Pulmonary artery endothelial cell (primary cell): ENCODE measurements at places on chromosomes 6 and 20. TPM values are rescaled to one million over a fixed set of nuclear protein-coding genes. Genes with fewer than 3 reads are reported as not detected.

- DNase-seq = peak; percentile 50
These were observed 283.7 kb downstream of the ESR1 start for GRCh38 chr6:152091201-152091600.

The VGLL2 gene
- not detected in 2 replicates for total RNA-seq

DNA sequence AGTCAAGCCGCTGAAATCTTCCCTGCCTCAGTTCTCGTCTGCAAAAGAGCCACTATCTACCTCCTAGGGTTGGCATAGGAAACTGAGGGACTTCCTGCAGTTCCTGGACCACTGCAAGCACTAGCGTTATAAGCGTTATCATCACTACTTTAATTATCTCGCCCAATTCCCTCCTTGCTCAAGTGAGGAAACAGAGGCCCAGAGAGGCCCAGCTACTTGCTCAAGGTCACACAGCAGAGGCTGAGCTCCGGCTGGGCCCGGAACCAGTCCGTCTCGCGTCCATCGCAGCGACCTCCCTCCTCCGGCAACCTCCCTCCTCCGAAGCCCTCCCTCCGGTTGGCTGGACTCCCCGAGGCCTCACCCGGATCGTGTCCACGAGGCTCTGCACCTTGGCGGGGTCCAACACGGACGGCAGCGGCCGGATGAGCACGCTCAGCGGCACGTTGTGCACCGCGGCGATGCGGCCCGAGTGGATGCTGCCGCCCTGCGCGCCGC, 338 bp downstream of the SRXN1 start:
- no peak for DNase-seq

DNA sequence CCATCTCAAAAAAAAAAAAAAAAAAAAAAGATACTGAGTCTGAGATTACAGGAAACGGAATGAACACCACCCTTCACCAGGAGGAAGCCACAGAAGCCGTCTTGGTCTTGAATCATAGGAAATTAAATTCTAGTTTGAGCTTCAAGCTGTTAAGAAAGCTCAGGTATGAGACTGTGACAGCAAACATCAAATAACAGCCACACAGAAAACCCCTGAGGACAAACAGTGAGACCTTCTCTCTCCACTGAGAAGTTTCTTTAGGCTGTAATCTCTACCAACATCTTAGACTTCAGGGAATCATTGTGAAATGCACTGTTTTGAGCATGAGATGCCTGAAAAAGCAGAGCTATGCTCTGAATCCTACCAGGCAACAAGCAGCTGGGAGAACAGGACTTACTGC, 30.8 kb downstream of the PDE10A start:
- no peak for DNase-seq

DNA sequence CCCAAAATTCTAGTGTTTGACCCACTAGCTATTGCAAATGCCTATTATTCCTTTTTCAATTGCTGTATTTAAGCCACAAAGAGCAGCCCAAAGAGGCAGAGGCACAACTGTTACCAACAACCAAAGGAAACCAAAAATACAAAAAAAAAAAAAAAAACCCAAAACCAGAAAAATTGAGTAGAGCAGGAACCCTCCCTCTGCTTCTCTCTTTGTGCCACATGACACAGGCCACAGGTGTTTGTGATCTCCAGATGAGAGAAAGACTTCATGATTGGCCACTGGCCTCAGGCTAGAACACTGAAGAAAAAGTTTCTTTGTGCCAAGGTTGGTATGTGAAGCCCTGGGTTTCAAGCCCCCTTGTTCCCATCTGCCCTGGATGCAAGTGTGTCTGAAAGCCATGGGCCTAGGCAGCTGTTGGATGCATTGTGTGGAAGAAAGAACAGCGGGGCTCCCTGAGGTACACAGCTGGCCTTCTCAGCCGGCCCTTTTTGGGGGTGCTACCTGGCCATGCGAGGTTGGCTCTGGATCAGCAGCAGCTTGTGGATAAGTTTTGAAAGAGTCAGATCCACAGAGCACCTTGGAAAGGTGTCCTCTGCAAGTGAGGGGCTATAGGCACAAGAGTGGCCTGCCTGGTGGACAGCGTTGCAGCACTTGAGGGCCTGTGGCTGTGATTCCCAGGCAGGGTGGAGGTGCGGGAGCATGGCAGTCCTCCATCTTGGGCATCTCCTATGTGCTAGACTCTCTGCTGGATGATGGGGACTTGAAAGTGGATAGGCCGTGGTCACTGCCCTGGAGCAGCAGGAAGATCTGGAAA, 204.5 kb downstream of the ZDHHC14 start:
- DNase-seq = no peak

GRCh38 chr6:107318100-107318736, 141.1 kb downstream of the PDSS2 start:
- no peak for DNase-seq

DNA sequence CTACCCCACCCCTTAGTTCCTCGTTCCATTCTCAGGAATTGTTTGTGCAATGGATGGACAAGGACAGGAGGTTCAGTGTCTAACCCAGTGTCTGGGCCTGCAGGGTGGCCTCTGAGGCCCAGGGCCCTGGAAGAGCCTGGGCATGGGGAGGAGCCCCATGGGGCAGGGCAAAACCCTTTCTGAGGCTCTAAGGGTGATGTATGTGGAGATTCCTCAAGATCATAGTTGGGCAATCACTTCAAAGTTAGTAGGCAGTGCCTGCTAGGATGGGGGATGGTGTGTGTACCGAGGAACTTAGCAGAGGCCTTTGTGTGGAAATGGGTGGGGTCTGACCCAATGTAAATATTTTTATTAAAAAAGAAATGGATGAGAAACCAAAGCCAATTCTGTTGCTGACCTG, 6.7 kb upstream of the C2 start:
- no peak for DNase-seq

DNA sequence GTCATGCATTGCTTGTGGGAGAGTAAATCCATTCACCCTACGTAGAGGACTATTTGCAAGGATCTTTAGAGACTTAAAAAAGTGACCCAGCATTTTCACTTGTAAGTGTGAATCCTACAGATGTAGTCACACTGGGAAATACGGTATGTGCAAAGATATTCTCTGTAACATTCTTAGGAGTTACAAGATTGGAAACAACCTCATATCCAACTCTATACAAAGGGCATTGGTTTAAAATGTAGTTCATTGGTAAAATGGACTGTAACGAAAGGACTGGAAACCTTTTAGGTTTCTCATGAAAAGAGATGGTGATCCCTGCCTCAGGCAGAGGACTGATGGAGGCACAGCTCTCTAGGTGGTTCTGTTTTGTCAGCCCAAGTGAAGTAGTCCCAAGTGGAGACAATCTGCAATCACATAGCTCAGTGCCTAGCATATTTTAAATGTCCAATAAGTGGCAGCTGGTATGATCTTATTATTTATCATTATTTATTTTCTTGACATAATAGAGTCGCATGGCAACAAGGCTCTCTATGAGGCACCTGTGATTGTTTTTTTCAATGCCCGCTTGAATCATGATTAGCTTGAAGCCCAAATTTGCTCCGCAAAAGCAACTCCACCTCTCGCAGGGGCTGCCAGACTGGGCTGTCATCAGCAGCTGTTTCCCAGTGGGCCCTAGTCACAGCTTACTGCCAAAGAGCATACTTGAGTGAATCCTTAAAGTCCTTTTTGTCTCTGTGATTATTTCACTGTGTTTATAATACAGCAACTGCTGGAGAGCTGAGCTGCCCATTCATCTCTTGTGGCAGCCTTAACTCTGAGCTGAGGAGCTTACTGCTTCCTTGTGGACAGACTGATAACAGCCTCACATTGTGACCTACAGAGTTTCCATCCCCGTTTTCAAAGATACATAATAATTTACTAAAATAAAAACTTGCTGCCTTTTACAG, 19.8 kb upstream of the ENPP1 start:
- no peak for DNase-seq

GRCh38 chr20:25042531-25043498, 15.1 kb downstream of the ACSS1 start:
- DNase-seq = no peak

DNA sequence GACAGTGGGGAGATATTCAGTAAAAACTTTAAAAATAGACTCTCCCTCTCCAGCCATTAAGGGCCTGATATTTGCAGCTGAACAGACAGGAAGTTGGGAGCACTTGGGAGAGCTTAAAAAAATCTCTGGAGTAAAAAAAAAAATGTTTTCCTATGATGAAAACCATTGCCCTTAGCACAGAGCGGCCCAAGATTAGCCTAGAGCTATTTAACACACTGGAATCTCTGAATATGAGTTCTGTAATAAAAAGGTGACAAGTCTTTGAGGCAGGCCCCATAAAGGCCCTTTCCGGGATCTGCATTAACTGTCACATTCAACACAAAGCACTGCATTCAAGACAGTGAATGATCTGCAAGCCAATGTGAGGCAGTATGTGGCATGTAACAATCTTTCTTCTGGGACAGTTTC, 393.7 kb downstream of the ZFAND3 start:
- no peak for DNase-seq

GRCh38 chr6:117674503-117674902, 766 bp upstream of the NUS1 start:
- no peak for DNase-seq

DNA sequence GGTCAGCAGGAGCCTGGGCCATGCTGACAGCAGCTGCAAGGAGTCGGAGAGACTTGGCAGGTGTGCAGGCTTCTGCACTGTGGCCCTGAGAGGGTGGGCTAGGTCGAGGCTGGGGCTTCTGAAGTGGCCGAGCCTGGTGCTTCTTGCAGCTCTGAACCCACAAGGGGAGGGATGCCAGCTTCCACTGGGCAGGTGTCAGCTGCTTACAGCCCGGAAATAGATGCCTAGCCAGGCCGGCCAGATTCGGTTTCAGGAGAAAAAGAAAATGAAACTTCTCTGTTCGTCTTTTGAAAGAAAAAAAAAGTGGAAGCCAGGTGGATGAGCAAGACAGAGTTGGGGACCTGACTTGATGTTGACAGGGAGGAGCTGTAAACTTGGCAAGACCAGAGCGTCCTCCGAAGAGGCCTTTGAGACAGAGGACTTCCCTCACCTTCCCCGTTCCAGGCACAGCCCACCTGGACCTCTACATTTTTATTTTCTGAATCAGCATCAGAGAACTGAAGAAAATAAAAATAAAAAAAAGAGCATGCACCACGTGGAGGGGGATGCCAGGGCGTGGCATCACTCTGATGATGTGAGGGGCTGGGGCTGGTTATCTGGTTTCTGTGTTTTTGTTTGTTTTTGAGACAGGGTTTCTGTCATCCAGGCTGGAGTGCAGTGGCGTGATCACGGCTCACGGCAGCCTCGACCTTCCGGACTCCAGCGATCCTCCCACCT, at the start of gene ZBP1:
TSS of gene ZBP1 (minus strand) at position 153 of the 717 bp plus-strand sequence. CDS start at position 22, 131 bp downstream.
- no peak for DNase-seq

DNA sequence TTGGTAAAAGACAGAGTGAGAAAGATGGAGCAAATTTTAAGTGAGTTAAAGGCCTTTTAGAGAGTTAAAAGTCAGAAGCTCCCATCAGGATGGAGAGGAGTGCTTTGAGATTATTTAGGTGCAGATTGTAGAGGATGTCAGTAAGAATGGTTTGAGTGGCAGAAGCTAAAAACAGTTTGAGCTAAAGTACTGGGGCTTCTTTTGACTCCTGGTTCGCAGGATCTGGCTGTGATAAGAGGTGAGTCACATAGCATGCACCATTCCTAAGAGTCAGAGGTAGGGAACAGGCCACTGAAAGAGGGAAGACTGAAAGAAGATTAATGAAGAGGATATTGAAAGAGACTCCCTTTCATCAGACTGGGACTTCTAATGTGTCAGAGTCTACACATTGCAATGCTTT, 1047.9 kb upstream of the MAP3K7 start:
- DNase-seq = no peak

The PRSS35 gene
- total RNA-seq = 0.07 TPM in 2 replicates

The BCAS1 gene
- not detected in 2 replicates for total RNA-seq

DNA sequence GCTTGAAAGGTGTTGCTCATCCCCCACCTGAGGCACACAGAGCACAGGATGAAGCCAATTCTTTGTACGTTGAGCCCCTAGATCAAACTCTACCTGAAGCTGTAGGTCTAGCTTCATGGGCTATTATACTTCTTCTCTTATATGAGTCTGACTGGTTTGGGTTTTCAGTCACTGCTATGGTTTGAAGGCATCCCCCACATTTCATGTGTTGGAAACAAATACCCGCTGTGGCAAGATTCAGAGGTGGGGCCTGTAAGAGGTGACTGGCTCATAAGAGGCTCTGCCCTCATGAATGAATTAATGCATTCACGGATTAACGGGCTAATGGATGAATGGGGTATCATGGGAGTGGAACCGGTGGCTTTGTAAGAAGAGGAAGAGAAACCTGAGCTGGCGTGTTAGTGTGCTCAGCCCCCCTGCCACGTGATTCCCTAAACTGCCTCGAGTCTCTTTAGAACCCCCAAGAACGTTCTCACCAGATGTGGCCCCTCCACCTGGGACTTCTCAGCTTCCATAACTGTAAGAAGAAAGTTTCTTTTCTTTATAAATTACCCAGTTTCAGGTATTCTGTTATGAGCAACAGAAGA, 39.2 kb downstream of the PREX1 start:
- DNase-seq = no peak

DNA sequence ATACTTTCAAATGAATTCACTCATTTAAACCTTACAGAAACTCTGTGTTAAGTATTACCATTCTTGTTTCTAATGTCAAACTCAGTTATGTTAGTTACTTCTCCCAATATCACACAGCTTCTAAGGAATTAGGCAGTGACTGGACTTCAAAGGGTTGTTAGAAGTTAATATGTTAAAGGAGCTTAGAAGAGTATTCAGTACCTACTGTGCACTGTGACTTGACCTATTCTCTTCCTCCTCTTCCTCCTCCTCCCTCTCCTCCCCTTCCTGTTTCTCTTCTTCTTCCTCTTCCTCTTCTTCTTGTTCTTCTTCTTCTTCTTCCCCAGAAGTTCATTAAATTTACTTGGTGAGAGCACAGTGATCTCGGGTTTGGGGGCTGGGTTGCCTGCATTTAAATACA, 325.6 kb upstream of the SLC35B3 start:
- DNase-seq = no peak

The CCM2L gene
- 6.4 and 10.3 TPM in 2 replicates for total RNA-seq

GRCh38 chr20:3218307-3218988, 9.2 kb downstream of the ITPA start:
- DNase-seq = no peak

GRCh38 chr6:42335896-42336295, 115.8 kb downstream of the TRERF1 start:
- no peak for DNase-seq

The CCN6 gene
- total RNA-seq = 0.07 TPM in 1 of 2 replicates, not detected in the other

GRCh38 chr20:17972121-17972520, 3.3 kb downstream of the MGME1 start:
- no peak for DNase-seq

- DNase-seq = peak; percentile 56
These were observed 71.8 kb downstream of the ARHGAP18 start for GRCh38 chr6:129638055-129638684.

The VWA7 gene
- under 0.01 and 0.11 TPM in 2 replicates for total RNA-seq

GRCh38 chr6:112338166-112338709, 8.9 kb upstream of the RFPL4B start:
- DNase-seq = no peak

DNA sequence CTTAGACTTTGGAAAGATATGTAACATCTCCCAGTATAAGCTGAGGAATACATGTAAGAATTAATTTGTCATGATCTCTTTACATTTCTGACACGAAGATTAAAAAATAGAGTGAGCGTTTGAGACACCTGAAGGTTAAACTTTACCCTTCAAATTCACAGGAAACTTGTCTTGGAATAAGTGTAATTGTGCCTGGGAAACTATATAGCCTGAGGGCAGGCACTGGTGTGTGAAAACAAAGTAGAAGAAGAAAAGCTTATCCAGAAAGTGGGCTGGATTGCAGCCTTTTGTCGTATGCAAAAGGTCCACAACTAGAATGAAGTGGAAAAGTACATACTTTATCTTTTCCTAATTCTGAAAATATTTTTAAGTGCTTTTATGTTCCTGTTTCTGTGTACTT, 275.7 kb upstream of the TCF21 start:
- DNase-seq = no peak
